Esophagus mucosa (tissue), 1 donor: ENCODE measurements at places on chromosomes 16 and 17. TPM values are rescaled to one million over a fixed set of nuclear protein-coding genes. Genes with fewer than 3 reads are reported as not detected.

DNA sequence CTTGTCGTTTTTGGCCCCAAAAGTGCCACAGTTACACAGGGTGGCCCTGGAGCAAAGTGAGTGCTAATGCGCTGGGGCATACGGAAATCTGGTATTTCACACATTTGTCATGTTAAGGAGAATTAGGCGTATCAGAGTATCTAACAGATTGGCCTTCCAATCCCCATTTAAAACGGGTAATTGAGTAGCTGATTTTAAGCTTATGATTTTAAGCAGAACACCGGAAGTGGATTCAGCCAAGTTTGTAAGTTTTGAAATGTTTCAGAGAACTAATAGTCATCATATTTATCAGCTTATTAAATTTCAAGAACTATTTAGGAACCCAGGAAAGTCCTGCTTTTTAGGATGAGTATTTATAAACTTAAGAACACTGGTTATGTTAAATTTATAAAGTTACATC lies 19.5 kb downstream of the LRRC75A start:
- ATAC-seq: no peak

GRCh38 chr17:30379303-30379902 lies 676 bp downstream of the CPD start:
- ATAC-seq: peak; percentile 10

- no peak for ATAC-seq
Observed at GRCh38 chr17:77891602-77892001, 66.9 kb upstream of the TNRC6C start.

- peak; percentile 74 for ATAC-seq
Observed at GRCh38 chr17:16250635-16251034, 33.6 kb downstream of the PIGL start.

DNA sequence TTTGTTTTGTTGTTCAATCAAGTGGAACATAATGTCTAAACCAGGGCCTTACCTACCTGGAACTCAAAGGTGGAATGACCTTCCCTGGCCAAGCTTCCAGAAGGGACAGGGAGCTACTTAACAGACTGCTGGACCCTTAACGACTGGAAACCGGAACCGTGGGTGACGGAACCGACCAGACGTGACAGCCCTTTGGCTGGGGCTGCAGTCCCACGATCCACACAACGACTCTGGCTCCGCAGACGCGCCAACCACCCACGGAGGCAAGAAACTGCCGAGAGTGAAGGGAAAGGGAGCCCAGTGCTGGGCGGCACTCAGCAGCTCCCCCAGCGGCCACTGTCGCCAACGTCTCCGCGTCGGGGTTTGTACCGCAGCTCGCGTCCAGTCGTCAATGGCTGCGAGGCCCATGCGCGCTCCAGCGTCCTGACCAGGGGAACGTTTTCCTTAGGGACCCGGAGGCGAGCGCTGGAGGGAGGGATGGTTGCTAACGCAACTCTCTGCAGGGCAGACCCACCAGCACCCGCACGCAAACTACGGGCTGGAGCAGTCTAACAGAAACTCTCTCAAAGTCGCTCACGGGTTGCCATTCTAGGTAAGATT lies 5.5 kb upstream of the KIF22 start:
- peak; percentile 76 for ATAC-seq

DNA sequence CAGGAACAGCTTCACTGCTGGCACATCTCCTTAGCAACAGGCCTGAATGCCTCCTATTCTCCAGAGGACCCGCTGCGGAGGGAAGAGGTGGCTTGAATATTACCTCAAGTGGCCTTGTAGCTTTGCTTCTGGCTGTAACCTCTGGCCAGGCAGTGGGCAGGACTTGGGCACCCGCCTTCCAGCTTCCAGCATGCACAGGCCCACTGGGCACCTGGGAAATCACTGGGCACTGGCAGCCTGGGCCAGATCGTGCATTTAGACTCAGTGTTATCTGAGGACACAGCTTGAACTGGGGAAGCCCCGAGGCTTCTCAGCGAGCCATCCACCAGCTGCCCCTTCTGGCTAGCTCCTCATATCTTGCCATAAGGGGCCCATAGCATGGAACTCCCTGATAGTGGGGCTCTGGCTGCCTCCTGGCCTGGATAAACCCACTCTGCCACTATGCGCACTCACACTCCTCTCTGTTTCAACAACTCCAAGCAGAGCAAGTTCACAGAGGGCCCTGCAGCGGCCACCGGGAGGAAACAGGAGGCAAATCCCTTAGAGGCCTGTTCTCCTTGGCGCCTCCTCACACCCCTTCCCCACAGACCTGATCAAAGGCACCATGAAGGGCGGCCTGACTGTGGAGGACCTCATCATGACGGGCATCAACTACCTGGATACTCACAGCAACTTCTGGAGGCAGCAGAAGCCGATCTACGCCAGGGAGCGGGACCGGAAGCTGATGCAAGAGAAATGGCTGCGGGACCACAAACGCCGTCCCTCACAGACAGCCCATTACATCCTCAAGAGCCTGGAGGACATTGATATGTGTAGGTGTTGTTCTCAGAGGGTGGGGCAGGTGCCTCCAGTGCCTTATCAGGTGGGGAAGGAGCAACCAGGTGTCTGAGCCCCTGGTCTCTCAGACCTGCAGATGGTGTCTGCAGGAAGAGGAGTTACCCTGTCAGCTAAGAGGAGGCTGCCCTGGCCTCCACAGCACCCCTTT lies 7.8 kb downstream of the ODAD4 start:
- no peak for ATAC-seq

GRCh38 chr16:79599256-79599836 lies 1.2 kb downstream of the MAF start:
- ATAC-seq: no peak

The SLC16A13 gene
- total RNA-seq: 11.8 TPM

GRCh38 chr17:82266142-82266541 lies 7.4 kb downstream of the CSNK1D start:
- no peak for ATAC-seq

The HYDIN gene
- 0.20 TPM for total RNA-seq

- ATAC-seq: no peak
Observed at GRCh38 chr16:78761427-78761826, 662.0 kb downstream of the WWOX start.

GRCh38 chr17:56111706-56112485 lies 41.4 kb upstream of the ANKFN1 start:
- no peak for ATAC-seq

- no peak for ATAC-seq
Observed at GRCh38 chr16:20147091-20147490, 73.4 kb upstream of the GPR139 start.

The ATP2C2 gene
- 6.9 TPM for total RNA-seq

- peak; percentile 24 for ATAC-seq
Observed at GRCh38 chr16:67241008-67241900, 6.0 kb downstream of the FHOD1 start.
